ENCODE measurements at places on chromosomes 6 and 20.

GRCh38 chr20:45987108-45987780 lies 15.2 kb upstream of the ZNF335 start:
- peak; percentile 24 for DNase-seq

GRCh38 chr6:90375681-90376439 lies 79.2 kb upstream of the BACH2 start:
- DNase-seq, result no peak

GRCh38 chr6:160042014-160042773 lies 73.3 kb downstream of the IGF2R start:
- DNase-seq, result no peak

DNA sequence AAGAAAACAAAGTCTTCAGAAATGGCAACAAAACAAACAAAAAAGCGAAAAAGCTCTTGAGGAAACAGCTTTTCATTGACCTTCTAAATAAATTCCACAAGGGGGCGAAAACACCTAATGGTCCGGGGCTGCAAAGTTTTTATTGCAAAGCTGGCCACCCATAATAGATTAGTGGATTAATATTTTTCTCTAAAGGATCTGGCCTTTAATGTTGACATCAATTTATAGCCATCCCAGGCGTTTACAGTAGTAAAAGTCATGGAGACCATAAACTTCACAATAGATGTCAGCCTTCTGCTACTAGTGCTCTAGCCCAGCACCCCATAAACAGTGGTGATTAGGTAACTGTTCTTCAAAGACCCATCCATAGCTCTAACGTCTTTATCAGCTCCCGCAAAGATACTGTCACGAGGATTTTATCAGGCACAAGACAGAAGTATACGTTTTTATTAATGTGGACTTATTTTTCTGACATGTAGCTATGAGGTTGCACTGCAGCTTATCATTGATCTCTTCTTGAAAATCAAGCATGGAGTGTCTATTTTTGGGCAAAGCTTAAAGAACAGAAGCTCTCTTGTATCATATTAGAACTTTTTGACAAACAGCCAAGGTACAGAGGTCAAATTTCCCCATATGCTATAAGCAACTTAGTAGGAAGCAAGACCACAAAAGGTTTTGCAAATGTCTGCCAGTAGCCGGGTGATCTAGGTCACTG lies 4.7 kb downstream of the CITED2 start:
- DNase-seq, result peak; percentile 34

DNA sequence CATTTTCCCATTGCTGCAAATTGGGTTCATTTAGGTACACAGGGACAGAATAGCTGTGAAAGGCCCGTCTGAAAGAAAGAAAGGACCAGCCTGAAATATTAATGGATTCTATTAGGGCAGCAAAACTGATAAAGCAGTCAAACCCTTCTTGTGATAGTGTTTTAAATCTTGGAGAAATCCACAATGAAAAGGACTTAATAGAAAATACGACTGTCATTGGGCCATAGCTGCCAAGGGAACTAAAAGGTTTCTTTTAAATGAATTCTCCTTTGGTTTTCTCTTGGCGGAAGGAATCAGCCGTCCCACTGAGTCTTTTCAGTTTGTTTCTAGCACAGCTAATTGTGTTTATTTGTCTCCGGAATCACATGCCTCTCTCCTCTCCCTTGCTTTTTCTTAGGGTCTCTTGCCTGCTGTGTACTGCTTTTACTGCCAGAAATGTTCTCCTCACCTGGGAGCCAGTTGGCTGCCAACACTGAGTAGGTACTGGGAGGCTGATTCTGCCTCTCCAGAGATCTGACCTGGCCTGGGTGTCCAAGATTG lies 11.3 kb downstream of the PAQR8 start:
- DNase-seq, result no peak

DNA sequence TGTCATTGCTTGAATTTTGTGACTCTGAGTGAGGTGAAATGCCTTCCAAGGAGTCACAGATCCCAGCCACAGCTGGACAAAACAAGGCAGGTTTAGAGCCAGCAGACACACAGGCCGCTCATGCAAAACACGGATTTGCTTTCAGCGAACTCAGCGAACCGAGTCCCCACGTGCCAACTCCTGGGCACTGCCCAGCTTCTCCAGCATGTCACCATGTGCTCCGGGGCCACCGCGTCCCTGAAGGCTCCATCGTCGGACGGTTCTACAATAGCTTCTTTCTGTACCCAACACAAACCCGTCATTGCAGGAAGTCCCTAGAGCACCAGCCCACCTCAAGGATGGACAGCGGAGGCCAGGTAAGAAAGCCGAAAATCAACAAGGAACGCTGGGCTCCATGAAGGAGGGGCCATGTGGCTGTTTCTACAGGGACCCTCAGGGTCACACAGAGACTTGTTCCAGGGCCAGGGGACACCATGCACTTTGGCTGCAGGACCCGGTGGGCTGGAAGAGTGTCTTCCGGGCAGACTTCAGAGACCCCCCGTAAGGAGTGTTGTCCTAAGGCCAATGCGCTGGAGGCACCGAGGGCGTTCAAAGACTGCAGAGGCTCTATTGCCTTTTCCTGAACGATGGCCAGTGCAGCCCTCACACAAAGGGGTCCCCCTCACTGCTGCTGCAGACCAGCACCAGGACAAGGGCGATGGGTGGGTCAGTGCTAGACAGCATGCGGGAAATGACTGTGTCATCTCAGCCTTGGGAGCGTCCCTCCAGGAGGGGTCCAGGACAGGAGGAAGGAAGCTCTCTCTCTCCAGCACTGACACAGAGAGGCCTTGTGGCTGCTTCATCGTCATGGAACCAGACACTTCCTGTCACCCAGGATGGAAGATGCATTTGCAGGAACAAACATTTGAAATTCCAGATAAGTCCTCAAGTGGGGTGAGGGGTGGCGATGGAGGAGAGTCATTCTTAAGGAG lies 19.8 kb downstream of the DACT2 start:
- DNase-seq, result no peak

DNA sequence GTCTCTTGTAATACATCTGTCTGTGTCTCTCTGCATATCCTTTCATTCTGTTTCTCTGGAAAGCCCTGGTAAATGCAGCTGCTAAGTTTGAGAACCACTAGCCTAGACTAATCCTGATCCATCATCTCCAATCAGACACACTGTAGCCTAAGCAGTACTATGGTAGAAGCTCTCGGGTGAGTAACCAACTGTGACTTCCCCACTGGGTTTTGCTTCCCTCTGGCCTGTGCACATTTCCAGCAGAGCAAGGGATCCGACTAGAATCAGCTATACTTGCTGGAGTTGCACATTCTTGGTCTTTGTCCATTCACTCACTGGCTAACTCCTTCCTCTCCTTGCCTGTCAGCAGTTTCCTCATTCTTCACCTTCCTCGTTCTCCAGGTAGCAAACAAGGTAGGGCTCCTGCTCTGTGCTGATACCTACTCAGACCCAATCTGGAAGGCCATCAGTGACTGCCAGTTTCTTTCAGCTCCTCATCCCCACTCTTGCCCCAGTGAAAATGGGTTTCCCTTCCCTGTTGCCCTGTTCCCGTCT lies 184.2 kb downstream of the PLCB4 start:
- DNase-seq, result no peak

- no peak for DNase-seq
Observed at GRCh38 chr6:129646642-129647041, 63.3 kb downstream of the ARHGAP18 start.

GRCh38 chr20:50450881-50451752 lies 59.1 kb upstream of the PTPN1 start:
- no peak for DNase-seq

DNA sequence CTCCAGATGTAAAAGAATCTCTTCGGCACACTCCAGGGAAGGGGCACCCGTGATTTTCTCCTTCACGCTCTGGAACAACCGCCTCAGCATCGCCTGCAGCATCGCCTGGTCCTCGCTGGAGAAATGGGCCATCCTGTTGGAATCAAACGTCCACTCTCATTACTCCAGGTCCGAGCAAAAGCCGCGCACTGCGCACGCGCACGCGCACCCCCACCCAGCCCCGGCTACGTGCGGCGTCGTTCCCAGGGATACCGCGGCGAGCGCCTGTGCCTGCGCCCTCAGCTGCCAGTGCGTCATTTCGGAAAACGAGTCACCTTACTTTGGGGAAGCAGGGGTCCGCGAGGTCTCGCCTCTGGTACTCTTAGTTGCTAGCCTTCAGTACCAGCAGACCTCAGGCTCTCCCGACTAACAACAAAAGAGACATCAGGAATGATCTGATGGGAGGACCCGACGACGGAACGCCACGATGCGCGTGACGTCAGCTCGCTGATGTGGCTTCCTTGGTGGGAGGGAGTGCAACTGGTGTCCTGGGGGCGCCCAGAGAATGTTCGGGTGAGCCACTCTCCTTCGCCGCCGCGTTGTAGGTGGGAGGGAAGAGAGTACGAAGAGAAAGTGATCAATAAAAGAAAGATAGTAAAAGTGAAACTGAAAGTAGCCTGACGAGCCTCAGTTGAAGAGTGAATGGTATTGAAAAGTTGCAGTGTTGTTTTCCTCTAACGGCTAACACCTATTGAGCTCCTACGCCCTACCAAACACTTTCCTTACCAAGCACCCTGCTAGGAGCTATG lies at the start of gene TBC1D32:
Gene TBC1D32, minus strand, starts transcription at position 182 of the 788 bp plus-strand sequence. Its CDS starts 50 bp downstream, at position 132.
- DNase-seq, result no peak

- DNase-seq, result no peak
Observed at GRCh38 chr6:44567406-44567805, 179.9 kb downstream of the CDC5L start.

DNA sequence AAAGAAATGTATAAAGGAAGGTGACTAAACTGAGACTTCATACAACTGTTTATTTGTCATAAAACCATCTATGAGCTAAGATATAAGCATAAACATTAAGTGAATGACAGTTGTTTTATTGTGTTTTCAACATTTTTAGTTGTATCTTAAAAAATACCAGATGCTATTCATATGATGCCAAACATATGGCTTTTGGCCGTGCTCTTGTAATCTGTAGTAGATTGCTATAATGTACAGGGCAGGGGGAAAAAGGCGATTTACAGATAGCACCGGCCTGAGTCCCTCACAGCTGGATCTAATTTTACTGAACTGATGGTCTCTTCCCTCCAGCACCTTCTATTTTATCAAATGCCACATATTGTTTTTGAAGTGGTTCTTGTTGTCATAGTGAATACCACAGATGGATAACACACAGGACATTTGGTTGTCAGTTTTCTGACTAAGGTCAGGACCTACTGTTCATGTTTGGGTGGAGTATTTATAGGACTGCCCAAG lies 48.2 kb downstream of the CENPW start:
- no peak for DNase-seq

DNA sequence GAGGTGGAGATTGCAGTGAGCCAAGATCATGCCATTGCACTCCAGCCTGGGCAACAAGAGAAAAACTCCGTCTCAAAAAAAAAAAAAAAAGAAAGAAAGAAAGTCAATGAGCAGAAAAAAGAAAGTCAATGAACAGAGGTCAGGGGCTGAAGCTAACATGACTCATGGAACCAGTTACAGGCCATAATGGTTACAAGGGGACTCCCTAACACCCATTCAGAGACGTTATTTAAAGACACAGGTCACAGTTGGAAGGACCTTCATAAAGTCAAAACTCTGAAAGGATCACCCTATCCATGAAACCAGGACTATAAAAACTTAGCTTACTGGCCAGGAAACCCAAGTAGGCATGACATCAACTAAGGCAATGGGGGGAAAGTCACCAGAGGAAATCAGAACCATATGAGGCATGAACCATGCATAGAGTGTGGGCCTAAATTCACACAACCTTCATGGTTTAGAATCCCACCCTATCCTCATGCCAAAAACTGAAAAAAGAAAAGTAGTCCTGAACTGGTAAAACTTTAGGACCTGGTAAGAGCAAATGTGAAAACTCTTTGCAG lies 18.2 kb downstream of the FBXL4 start:
- no peak for DNase-seq

GRCh38 chr6:52503851-52504781 lies 72.7 kb downstream of the TRAM2 start:
- peak; percentile 25 for DNase-seq

- no peak for DNase-seq
Observed at GRCh38 chr6:89828988-89829471, 650 bp upstream of the CASP8AP2 start.

DNA sequence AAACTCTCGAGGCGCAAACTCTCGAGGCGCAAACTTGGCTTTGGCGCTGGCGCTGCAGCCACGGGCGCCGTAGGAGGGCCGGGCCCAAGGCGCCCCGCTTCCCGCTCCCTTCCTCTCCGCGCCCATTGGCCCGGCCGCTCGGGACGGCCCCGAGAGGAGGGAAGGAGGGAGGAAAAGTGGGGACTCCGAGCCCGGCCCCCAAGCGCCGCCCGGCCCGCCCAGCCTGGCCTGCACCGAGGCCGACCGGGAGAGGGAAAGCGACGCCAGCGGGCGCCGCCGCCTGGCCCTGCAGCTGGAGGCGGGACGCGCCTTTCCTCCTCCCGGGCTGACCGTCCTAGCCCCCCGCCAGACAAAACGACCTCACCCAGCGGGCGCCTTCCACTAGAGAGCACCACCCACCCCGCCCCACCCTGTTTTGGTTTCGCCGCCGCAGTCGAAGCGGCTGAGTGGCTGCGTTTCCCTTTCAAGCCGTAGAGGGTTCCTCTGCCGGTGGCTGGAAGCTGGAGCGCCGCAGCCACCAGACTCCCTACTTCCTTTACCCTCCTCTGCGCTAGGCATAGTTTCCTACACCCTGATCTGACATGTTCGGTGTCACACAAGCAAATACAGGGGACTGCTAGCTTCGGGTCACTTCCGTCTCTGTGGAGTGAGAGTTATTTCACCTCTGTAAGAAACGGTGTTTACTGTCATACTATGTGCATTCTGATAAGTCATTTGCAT lies at the start of gene MBOAT1:
Gene MBOAT1, minus strand, starts transcription at position 78 of the 720 bp plus-strand sequence. CDS start 235 bp downstream, outside the sequence.
- DNase-seq, result no peak

DNA sequence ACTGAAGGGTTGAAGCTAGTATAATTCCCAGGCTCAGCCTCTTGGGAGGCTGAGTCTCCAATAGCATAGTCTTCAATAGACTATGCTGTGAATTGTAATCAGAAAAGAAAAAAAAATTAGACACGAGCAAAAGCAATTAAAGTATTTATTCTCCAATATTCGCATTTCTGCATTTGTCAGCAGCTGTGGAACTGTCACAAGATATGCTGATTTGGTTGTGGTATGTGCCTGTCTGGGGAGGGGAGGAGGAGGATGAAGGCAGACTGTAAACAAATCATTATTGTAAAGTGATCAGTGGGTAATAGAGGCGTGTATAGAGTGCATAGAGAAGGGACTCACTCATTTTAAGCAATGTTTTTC lies 10.1 kb upstream of the BICRAL start:
- no peak for DNase-seq

GRCh38 chr20:62776692-62777527 lies 19.4 kb upstream of the MRGBP start:
- DNase-seq, result no peak

DNA sequence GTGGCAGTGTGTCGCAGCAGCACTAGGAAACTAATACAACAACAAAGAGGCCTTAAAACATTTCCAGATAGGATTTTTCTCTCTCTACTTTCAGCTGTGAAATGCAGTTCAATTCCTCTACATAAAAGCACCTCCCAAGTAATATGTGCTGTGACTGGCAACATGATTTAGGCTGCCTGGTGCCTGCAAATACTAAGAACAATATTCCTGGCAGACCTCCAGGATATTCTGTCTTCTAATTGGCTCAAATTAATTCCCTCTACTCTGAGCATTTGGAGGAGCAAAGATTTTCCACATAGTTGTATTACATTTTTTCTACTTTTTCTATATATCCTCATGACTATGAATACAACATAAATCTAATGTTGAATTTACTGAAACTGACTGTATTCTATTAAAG lies 33.2 kb downstream of the SCGN start:
- no peak for DNase-seq

GRCh38 chr6:6870921-6871320 lies 236.8 kb upstream of the RREB1 start:
- no peak for DNase-seq

- no peak for DNase-seq
Observed at GRCh38 chr6:44649365-44650025, 262.0 kb downstream of the CDC5L start.
